NCI-H1694 (cell line): ENCODE measurements at places on chromosomes 11 and 22.

- no peak for DNase-seq
Observed at GRCh38 chr11:35632301-35632700, 14.0 kb downstream of the FJX1 start.

GRCh38 chr11:75001686-75002085 lies 13.0 kb downstream of the NEU3 start:
- DNase-seq: no peak

DNA sequence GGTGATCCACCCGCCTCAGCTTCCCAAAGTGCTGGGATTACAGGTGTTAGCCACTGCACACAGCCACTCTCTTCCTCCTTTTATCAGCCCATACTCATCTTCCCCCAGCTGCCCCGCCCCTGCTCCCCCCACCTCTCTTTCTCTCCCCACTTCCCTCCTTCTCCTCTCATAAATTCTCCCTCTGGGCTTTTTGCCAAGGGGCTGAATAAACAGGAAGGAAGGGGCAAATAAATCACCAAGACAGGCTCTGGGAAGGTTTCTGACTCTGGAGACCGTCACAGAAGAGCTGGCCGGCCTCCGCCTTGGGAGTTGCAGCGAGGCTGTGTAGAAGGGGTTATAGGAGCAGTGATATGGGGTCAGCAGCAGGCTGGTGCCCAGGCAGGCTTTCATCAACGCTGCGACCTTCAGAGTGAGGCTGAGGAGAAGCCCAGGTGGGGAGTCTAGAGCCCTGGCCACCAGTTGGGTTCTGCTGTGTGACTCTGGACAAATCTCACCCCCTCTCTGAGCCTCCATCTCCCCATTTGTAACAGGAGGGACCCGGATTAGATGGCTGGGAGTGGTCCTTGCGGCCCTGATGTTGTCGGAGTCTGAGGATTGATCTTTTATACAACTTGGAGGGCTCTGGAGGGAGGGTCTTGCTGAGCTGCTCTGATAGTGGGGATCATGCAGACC lies 62.6 kb upstream of the RASD2 start:
- DNase-seq: no peak

DNA sequence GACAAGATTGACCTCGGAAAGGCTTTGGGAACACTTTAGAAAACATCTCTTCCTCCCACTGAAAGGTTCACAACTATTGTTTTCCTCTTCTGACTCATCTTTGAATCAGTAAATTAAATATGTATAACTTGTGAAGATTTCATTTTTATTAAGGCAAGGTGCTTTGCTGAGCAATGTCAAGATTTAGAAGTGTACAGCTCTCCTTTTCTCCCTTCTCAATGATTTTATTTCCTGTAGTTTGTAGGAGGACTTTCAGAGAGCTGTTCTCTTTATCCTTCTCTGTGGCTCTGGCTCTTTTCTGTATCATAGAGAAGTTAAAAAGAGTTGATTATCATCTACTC lies 594.2 kb downstream of the METTL15 start:
- DNase-seq: no peak

GRCh38 chr22:50446708-50447575 lies 27.9 kb downstream of the SBF1 start:
- no peak for DNase-seq

DNA sequence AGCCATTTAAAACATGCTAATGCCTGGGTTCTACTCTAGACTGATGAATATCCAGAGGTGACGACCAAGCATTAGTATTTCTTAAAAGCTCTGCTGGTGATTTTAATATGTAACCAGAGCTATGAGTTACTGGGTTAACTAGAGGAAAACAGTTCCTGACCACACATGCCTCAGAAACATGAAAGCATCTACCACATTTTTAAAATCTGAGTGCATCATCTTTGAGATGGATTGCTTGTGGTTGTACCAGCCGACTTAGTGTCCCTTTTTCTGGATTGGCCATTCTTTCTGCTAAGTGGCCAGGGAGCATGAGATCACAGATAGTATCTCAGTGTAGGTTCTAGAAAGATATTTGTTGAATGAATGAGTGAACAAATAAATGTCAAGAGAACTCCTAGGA lies 152.4 kb downstream of the NTM start:
- no peak for DNase-seq

GRCh38 chr22:30021338-30021737 lies 58.9 kb upstream of the HORMAD2 start:
- DNase-seq: no peak

DNA sequence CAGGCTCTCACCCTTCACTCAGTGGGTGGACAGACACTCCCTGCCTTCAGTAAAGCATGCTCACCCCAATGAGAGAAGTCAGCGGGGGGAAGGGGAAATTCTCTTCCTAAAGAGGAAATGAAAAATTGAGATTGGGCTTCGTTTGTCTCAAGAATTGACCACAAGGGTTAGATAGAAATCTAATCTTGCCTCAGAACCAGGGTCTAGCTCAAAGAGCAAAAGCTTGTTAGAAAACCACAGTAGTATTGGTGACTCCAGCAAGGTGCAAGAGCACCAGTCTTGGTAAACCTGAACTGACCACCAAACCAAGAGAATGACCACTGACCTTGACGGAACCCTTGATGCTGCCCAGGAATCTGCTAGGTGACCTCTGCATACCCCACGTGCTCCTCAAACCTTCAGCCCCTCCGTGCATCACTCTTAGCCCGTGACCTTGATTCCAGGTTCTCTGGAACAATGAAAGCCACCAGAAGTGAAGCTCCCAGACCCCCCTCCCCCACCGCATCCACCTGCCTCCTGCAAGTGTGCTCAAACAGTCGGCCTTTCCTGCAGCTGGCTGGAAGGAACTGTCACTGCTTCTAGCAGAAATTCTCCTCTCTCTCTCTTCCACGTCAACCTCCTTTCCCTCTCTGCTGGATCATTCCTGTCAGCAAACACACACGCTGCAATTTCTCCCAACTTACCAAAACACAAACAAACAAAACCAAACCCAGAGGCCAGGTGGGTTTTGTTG lies 3.1 kb upstream of the TMA7B start:
- no peak for DNase-seq

DNA sequence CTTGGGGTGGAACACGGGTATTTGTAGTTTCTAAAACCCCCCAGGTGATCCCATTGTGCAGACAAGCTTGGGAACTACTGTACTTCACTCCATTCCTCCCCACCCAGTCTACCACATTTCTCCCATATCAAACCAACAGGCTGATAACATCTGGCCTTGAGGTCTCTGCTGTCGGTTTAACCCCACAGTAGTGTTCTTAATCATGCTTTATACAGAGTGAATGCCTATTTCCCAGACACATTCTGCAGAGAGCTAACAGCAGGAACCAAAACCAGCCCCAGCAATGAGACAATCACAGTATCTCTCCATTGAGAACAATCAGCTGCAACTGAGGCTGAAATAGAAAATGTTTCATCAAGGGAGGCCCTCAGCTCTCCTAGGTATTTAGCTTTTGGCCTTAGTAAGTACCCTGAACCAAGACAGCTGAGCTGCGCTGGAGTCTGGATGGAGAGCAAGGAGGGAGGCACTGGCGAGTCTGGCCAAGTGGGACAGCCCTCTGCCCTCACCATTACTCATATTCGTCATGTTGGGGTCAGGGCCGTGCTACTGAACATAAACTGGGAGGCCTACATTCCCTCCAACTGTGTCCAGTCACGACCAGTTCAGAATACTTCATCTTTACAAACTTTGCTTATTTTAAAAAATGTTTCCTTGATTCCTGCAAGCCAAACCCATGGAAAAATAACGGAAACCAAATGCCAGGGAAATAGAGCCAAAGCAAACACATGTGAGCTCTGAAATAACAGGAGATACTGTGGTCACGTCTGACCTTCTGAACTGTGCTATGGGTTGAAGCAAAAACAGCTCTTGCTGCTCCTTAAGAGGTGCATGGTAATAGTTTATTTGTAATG lies 81.0 kb downstream of the CCDC34 start:
- DNase-seq: no peak

- no peak for DNase-seq
Observed at GRCh38 chr11:104946907-104947306, 21.5 kb downstream of the CASP4 start.

DNA sequence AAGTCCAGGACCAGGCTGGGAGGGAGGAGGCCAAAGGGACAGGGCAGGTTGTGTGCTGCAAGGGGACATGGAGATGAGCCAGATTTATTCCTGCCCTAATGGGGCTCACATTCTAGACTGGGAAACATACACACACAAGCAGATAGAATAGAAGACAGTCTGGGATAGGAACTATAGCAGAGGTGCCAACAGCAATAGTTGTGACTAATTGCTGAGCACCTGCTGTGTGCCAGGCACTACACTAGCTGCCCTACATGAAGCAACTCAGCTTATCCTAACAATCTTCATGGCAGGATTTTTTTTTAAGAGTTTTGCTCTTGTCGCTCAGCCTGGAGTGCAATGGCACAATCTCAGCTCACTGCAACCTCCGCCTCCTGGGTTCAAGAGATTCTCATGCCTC lies 11.4 kb downstream of the MOGAT2 start:
- no peak for DNase-seq
